ENCODE measurements at places on chromosomes 7 and 10. TPM values are rescaled to one million over a fixed set of nuclear protein-coding genes. Genes with fewer than 3 reads are reported as not detected.

DNA sequence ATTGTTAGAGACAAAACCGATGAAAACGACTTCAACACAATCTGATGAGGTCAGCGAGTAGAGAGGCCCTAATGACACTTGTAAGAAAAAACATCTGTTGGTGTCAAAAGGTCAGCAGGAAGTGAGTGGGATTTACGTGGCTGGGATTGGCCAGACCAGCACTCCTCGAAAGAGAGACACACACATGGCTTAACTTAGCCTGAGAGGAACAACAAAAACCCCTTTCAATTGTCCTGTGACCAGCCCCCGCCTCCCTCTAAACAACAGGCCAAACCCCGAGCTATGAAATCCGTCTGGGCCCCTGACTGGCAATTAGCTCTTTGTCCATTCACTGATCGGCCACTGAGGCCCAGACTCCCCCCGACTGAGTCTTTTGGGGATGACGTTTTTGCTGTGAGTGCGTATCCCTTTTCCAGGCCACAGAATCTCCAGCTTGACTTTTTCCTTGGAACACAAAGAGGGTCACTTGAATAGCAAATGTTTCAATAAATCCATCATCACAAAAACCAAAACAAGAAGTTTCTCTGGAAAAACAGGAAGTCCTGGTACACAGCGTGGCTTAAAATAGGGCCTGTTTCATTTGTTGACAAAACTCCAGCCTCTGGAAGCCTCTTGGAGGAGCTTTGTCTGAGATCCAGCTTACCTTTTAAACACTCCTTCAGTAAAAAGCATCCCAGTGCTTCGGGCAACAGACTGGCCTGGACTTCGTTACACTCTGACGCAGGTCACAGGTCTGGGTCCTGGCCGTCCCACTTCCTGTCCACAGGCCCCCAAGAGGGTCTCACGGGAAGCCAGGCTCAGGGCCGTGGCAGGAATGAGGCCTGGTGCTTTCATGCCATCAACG lies 103.0 kb downstream of the CTBP2 start:
- H3K27ac ChIP-seq: peak overlapping the region; percentile 83
- H3K36me3 ChIP-seq: no peaks in the 10 kb centered on the region
- H3K27me3 ChIP-seq: no peaks in the 10 kb centered on the region

GRCh38 chr7:93053949-93054943 lies 63.5 kb downstream of the SAMD9 start:
- H3K27me3 ChIP-seq: no peaks in the 10 kb centered on the region

- no peak for DNase-seq
- H3K27ac ChIP-seq: no peak overlapping the region
- peaks cover 3% of the 10 kb centered on the region for H3K36me3 ChIP-seq
- no peaks in the 10 kb centered on the region for H3K27me3 ChIP-seq
- H3K4me3 ChIP-seq: no peak overlapping the region
Observed at GRCh38 chr10:94607111-94607510, 61.5 kb downstream of the HELLS start.

GRCh38 chr7:36838616-36839225 lies 114.4 kb upstream of the AOAH start:
- no peaks in the 10 kb centered on the region for H3K4me1 ChIP-seq
- H3K36me3 ChIP-seq: no peaks in the 10 kb centered on the region
- no peak overlapping the region for H3K4me3 ChIP-seq
- no peaks in the 10 kb centered on the region for H3K27me3 ChIP-seq
- no peak for DNase-seq
- H3K27ac ChIP-seq: no peak overlapping the region

The GDF10 gene
- total RNA-seq: 6.1 TPM

The MNX1 gene
- not detected for total RNA-seq

Data from astrocyte (in vitro differentiated cells and primary cell).